CD4-positive, alpha-beta T cell treated with Interleukin-6 at 100 ng/mL for 8 hours (primary cell): ENCODE measurements at places on chromosomes 7 and 10.

- DNase-seq = no peak
These were observed 850.6 kb downstream of the TYW1 start for GRCh38 chr7:67847092-67847787.

- DNase-seq = no peak
These were observed 63.1 kb upstream of the LRRTM3 start for GRCh38 chr10:66862687-66863258.

DNA sequence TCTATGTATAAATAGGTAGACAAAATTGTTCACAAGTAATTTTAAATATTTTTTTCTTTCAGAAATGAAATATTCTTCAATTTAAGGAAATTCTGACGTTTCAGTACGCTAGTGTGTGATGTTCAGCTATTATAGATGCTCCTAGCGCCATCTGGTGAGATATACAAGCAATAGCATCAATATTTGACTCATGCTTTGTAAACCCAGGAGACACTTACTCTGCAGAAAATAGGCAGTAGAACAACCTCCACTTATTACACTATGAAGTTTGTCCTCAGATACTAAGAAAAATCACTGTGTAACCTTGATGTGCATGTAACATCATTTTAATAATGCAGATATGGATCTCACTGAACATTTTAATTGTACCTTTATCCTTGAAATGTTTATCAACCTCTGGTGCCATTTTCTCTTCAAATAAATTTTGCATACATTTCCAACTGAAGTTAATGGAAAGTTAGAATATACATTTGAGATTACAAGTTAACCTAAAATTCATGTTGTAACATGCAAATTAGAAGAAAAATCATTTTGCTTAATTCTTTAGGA lies 151.5 kb upstream of the FAM3C start:
- peak; percentile 36 for DNase-seq

DNA sequence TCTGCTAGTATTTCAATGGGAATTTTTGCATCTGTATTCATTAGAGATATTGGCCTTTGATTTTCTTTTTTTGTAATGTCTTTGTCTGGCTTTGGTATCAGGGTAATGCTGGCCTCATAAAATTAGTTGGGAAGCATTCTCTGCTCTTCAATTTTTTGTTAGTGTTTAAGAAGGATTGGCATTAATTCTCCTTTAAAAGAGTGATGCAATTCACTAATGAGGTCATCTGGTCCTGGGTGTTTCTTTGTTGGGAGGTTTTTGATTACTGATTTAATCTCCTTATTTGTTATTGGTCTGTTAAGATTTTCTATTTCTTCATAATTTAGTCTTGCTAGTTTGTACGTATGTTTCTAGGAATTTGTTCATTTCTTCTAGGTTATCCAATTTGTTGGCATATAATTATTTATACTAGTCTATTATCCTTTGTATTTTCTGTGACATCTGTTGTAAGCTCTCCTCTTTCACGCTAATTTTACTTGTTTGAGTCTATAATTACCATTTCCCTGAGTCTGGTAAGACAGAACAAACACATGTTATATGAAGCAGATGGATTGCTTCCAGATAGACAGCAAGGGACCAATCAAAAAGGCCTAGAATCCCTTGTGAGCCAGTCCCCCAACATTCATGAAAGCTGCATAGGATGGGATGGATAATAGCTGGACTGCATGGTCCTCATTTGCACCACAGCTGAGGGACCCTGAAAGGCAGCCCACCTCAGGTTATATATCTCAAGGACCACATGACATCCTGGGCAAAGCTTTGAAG lies 54.4 kb downstream of the MTPAP start:
- no peak for DNase-seq

DNA sequence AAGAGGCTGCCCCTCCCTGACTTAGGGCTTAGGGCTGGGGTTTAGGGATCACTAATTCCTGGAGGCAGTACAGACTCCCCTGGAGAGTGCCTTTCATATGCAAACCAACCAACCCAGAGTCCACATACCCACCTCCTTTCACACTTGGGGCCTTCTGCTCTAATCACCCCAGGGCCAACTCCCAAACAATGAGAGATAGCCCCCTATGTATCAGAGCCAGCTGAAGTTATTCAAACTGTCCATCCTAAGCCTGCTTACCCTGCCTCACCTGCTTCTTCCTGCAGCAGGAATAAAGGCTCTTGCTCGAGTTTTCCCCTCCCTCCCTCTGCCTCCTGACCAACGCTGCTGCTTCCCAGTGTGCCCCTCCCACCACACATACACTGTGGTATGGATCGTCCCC lies 51.8 kb upstream of the SLC35G1 start:
- DNase-seq = no peak

DNA sequence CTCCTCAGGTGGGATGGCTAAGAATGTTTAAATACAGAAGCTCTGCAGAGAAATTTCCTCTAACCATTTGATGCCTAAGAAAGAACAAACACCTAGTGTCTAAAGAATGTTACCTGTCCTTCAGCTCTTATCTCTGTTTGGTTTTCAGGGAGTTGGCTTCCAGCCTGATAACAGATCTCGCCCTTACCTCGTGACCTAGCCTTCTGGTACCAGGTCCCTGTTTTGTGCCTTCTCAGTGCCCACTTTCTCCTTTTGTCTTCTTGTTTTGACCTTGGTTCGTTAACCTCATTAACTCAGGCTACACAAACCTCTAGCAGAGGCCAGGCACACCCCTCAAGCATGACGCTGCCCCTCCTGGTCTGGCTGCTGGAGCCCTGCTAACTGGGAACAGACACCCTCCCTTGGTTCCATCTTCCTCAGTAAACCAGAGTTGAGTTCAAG lies 16.1 kb upstream of the RAB11FIP2 start:
- no peak for DNase-seq

DNA sequence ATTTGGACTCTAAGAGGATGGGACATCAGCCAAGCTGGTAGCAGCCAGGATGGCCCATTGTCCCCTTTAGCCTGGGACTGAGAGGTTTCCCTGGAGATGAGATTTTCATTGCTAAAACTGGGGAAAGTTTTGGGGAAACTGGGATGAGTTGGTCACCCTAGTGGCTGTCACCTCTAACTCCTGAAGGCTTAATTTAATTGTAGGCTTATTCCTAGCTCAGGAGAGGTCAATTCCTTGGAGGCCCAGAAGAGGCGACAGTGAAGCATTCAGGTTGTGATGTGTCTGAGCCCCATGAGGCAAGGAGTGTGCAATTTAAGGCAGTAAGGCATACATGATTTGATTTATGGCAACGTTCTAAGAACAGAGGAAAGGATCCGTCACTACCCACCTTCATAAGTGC lies 24.9 kb upstream of the JAZF1 start:
- no peak for DNase-seq

DNA sequence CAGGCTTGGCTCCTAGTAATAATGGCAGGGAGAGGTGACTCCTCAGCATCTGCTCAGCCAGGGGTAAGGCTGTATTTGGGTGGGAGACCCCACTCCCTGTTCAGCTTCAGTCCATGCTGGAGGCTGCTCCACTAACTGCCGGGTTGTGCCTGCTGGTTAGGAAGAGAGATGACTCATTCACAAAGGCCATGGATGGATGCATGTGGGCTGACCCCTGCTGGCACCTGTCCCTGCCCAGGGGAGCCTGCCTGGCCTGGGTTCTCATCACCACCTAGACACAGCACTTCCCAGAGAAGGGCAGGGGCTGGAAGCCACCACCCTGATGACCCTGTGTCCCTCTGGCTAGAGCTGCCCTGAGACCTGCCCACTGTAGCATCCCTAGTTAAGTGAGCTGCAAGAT lies 59.0 kb downstream of the VSTM4 start:
- DNase-seq = no peak

DNA sequence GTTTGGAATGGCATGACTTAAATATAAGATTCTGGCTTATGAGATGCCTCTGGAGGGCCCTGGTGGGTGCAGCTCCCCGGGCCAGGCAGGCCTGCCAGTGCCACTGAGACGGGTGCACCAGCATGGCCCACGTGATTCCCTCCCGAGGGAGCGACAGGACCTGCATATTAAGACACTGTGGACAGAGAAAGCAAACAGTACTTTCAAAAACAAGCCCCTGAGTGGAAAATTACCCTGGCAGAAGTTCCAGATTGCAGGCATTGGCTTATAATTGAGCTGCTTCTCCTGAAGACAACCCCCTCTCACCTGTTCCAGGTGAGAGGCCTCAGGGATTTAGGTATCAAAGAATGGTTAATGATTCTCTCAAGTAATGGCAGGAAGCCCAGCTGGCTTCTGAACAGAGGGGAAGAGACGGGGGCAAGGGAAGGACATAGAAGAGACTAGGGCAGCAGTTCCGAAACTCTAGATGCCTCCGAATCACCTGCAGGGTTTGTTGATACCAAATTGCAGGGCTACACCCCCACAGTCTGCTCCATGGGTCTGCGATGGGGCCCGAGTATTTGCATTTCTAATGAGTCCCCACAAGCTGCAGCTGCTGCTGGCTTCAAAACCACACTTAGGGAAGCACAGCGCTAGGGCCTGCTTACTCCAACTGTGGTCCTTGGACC lies 66.0 kb upstream of the DOCK1 start:
- no peak for DNase-seq

DNA sequence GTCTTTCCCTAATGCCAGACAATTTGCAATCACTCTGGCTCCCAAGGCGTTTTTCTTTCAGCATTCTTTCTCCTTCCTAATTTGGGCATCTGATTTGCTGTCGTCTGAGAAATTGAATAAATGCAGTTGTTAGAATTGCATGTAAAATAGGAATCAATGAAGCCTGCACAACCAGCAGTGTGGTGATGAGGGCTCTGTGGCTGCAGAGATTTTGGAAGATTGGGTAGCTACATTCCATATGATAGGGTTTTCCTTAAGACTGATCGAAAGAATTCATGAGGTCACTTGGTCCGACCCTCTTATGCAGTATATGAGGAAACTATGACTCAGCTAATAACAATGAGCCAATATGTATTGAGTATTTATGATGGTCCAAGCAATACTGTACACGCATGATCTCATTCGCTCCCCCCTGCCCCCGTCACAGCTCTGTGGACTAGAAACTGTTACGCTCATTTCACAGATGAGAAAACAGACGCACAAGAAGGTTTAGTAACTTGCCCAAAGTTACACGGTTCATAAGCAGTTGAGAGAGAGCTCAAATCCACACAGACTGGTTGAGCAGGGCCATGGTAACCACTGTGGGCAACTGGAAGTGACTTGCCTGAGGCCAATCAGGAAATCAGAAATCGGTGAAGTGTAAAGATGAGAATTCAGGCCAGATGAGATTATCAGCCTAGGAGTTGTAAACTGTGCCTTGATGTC lies 527.2 kb downstream of the GATA3 start:
- DNase-seq = no peak

DNA sequence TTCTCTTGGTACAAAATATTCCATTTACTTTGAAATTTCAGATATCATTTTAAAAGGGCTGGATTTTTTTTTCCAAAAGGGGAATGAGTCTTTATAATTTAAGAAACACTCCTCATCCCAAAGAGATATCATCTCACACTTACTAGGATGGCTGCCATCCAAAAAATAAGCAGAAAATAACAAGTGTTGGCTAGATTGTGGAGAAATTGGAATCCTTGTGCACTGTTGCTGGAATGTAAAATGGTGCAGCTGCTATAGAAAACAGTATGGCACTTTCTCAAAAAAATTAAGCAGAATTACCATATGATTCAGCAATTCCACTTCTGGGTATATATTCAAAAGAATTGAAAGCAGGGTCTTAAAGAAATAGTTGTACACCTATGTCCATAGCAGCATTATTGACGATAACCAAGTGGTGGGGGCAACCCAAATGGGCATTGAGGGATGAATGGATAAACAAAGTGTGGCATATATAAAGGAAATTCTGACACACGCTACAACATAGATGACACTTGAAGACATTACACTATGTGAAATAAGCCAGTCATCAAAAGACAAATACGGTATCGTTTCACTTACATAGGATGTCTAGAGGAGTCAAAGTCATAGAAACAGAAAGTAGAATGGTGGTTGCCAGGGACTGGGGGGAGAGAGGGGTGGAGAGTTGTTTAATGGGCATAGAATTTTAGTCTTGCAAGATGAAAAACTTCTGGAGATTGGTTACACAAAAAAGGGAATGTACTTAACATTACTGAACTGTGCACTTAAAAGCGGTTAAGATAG lies 53.8 kb downstream of the LSM5 start:
- no peak for DNase-seq

DNA sequence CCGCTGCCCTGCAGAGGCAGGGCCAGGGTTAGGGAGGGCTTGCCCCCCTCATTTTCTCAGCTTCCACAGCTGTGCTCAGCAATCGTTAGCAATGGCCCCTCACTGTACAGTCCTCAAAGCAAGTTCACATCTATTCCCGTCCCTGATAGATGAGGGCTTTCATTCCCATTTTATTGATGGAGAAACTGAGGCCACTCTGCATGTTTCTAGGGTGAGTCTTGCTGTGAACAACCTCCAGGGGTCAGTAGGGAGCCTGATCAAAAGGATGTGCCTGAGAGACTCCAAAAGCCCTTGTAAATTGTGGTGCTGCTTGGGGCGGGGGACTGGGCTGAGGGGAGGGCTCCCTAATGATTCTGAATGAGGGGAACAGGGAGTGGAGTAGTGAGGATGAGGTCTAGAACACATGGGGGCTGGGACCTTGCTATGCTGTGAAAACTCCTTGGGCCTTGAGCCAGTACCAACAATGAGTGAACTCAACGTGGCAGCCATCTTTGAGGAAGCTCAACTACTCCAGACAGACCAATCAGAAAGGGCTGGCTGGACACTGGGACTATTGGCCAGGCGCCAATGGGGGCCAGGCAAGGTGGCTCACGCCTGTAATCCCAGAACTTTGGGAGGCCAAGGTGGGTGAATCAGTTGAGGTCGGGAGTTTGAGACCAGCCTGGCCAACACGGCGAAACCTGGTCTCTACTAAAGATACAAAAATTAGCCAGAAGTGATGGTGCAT lies 6.7 kb upstream of the GRIFIN start:
- no peak for DNase-seq

- no peak for DNase-seq
These were observed 309.7 kb upstream of the SHH start for GRCh38 chr7:156121956-156122355.

GRCh38 chr7:129634361-129635034 lies 23.0 kb downstream of the NRF1 start:
- DNase-seq = no peak

- no peak for DNase-seq
These were observed 74.8 kb downstream of the HIPK2 start for GRCh38 chr7:139702811-139703486.

GRCh38 chr7:80732630-80733029 lies 94.2 kb downstream of the CD36 start:
- no peak for DNase-seq

- DNase-seq = peak; percentile 53
These were observed 81.1 kb downstream of the ZMIZ1 start for GRCh38 chr10:79149662-79150443.

DNA sequence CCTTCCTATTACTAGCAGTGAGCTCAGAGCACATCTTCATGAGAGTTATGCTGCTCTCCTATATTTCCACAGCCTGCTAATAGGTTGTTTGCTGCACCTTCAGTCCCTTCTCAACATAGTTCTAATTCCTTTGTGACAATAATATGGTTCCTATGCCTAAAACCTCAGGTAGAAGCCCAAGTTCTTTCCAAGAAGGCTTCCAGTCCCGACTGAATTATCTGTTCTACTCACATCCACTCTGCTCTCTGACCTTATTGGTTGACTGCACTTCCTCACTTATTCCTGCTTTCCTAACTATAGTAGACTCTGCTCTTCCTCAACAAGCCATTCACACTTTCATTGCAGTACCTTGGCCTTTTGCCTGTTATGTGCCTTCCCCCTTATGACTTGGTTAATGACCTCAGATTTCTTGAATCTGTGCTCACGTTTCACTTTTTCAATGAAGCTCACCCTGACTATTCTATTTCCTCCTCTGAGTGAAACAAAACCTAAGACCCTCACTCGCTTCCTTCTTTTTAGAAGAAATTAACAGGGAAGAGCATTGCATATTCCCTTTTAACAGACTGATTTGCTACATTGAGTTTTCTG lies 132.7 kb downstream of the MDFIC start:
- no peak for DNase-seq
